ENCODE measurements at places on chromosomes 16 and 17.

GRCh38 chr16:89443727-89444084, 46.7 kb downstream of the ANKRD11 start:
- no peak for DNase-seq

GRCh38 chr16:2664574-2664982, 17.7 kb upstream of the KCTD5 start:
- peak; percentile 75 for DNase-seq

GRCh38 chr16:58589326-58589905, 40.2 kb downstream of the CNOT1 start:
- DNase-seq, result no peak

- no peak for DNase-seq
Observed at GRCh38 chr17:60910415-60910814, 232.8 kb downstream of the BCAS3 start.

- DNase-seq, result no peak
Observed at GRCh38 chr17:57400648-57401047, 144.3 kb downstream of the MSI2 start.

DNA sequence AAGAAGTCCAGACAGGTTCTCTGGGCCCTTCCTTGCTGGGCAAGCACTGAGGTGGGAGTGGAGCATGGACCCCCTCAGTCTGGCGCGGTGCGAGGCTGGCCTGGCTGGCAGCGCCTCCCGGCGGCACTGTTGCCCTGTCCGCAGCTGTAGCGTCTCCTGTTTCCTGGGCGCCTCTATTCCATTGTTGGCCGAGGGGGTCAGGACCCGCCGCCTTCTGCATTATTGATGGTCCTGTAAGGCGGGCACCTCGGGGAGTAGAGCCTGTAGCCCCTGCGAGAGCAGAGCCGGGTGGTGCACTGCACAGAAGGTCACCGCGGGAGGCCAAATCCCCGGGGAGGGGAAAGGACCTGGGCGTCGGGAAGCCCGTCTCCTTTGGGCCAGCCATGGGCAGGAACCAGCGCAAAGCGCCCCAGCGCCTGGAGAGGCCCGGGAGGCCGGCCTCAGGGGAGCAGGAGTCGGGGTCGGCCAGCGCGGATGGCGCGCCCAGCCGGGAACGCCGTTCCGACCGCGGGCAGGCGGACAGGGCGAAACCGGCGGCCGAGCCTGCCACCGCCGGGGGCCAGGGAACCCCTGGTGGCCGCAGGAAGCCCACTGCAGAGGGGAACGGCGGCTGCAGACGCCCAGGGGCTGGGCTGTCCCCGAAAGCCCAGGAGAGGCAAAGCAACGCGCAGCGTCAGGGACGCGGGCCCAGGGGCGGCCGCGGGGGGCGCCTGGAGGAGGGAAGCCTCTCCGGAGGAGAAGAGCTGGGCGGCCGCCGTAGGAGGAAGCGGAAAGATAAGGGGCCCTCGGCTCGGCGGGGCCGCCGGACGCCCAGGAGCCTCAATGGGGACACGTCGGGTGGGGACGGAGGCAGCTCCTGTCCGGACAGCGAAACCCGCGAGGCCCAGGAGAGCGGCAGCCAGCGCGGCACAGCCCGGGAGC, at the start of gene MYO15B:
TSS of gene MYO15B (plus strand) at position 126 of the 921 bp plus-strand sequence. CDS start at position 384, 258 bp downstream.
- no peak for DNase-seq

DNA sequence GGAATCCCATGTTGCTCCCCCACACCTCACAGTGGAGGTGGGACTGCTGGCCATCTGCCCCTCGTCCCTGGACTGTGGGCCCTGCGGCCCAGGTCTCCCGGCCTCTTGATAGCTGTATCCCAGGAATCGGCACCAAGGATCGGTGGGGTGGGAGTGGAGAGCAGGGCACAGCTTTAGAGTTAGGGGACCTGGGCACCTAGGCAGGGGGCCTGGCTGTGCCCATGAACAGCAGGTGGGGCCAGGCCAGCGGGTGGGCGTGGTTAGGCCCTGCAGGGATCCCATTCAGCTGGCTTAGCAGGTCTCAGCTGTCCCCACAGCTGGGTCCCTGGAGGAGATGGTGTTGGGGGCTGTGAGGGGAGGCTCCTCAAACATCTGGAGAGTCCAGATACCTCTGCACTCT, 49.2 kb downstream of the SREBF1 start:
- DNase-seq, result no peak

DNA sequence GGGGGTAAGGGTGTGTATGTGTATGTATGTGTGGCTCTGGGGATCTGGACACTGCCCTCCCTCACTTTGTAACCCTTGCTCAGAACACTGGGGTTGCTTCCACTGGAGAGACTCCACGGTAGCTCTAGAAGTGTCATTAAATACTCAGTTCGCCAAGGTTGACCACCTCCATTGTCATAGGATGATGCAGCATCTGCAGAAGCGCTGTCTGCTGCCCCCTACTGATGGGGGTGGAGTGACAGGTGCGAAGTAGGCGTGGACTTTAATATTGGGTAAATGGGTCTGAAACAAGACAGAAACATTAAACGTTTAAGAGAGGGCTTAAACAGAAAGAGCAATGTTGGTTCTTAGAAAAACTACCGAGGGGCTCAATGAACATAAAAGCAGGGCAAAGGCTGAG, 35.5 kb upstream of the STAC2 start:
- no peak for DNase-seq

DNA sequence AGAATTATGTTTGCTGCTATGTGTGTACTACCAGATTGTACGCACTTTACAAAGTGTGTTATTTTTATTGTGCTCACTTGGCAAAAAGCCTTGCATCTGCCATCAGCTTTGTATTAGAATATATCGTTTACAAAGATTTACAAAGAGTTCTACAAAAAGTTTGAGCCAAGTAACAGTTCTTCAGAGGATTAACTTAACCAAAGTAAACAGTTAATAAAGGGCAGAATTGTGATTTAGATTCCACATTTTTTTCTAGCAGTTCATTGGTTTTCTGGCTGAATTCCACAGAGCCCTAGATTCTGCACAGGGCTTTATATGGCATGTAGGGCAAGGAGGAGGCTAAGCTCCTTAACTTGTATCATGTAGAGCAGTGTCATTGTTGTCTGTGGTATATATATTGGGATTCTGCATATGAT, 29.4 kb downstream of the UTP18 start:
- DNase-seq, result no peak

DNA sequence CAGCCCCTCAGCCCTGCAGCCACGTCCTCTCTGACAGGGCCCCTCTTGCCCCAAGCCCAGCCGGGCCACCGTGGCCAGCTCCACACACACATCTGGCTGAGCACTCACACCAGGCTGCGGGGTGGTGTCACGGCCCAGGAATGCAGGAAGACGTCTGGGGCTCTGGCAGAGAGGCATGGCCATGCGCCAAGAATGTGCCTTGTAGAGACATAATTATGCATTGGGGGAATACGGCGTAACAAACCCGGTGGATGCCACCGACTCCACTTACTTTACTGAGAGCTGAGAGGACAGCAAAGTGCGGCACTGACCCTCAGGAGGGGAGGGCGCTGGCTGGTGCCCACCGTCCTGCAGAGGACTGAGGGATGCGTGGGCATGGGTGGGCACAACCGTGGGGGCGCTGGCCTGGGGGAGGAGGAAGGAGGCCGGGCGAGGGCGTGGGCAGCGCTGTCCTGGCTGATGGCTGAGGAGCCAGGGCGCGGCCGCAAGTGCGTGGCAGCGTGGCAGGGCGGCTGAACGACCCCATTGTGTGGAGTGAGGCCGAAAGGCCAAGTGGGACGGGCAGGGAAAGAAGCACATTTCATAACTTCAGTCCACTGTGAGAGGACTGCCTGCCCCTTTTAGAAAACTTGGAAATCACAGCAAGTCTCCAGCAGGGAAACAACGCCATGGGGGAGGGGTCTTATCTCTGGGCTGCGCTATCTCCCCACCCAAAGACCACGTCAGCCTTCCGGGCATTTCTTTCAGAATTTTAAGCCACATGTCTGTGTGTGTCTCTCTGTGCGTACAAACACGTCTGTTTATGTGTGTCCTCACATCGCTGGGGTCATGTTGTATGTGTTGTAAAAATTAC, 30.6 kb downstream of the METRNL start:
- no peak for DNase-seq

GRCh38 chr16:61684541-61684940, 351.7 kb downstream of the CDH8 start:
- no peak for DNase-seq

GRCh38 chr17:39069114-39069756, 82.2 kb downstream of the PLXDC1 start:
- no peak for DNase-seq

DNA sequence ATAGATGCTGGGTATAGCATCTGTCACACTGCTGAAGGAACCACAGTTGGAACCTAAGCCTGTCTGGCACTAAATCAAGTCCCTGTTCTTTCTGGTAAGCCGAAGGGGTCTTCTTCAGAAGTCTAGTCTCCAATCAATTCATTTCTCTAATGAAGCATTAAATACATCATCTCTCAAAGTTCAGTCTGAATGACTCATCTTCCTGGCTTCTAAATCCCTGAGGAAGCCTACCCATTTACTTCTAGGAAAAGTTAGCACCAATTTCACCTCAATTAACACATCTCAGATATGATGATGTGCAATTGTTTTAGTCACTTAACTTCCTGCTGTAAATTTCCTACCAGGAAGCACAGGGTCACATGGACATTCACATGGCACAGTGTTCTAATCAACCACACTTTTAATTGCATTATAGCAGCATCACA, 49.9 kb downstream of the TEX14 start:
- no peak for DNase-seq

DNA sequence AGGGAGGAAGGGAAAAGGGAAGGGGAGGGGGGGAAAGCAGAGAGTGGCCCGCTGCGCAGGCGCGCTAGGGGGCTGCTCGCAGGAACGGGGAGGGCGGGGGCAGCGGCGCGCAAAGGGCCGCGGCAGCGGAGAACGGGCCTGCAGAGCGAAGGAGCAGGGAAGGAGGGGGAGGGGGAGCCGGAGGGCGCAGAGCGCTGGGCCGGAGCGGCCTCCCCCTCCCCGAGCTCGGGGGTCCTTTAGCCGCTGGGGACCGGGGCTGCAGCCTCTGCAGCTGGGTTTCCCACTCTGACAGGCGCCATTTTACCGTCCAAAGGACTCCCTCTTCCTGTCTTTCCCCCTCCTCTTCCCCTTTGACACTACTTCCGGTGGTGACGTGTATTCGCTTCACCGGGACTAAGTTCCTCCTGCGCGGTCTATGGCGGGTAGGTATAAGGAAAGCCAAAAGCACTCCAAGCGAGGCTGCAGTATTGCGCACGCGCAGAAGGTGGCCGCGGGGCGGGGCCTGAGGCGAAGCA, at the start of gene CTDNEP1:
TSS of gene CTDNEP1 (minus strand) at position 74 of the 515 bp plus-strand sequence. CDS start 438 bp downstream, outside the sequence.
- peak; percentile 90 for DNase-seq

- DNase-seq, result no peak
Observed at GRCh38 chr16:72221630-72222024, 49.7 kb upstream of the PMFBP1 start.

DNA sequence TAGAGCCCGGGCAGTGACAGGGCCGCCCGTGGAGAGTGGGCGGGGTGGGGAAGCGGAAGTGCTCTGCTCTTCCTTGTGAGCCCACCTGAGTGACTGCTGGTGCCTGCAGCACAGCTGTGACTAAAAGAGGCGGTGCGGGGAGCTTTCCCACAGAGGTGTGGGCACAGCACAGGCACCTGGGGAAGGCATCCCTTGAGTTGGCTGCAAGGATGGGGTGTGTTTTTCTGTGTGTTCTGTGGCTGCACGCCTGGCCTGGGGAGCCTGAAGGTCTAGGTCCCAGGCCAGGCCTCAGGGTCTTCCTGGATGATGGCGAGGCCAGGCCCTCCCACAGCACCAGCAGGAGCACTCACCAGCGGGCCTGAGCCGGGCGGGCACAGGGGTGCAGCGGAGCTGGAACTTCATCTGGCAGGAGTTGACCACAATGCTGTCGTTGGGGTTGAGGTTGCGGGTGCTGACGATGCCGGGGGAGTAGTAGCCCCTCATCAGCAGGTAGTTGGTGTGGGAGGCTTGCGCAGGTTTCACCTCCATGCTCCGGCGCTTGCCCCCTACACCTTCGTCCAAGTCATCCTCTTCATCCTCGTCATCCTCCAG, 67.1 kb downstream of the IL21R start:
- DNase-seq, result no peak

GRCh38 chr16:89420204-89420603, 70.2 kb downstream of the ANKRD11 start:
- no peak for DNase-seq
